A549 treated with Mapracorat at 1 μM for 4 hours (cell line): ENCODE measurements at places on chromosomes 6 and 20. TPM values are rescaled to one million over a fixed set of nuclear protein-coding genes. Genes with fewer than 3 reads are reported as not detected.

Gene TBC1D7
- 26.2 to 29.7 TPM (median 28.4 TPM) in 5 replicates for total RNA-seq

Gene ARMH2
- total RNA-seq = not detected in 5 replicates

Gene ASIP
- total RNA-seq = not detected in 5 replicates

Gene CENPW
- total RNA-seq = 38.1 to 46.9 TPM (median 44.1 TPM) in 5 replicates

Gene EMILIN3
- total RNA-seq = 0.30 to 0.63 TPM (median 0.43 TPM) in 5 replicates

Gene BPIFB1
- total RNA-seq = 0.10 to 0.17 TPM in 2 of 5 replicates, not detected in the others

Gene CCM2L
- total RNA-seq = 0.27 to 0.61 TPM (median 0.35 TPM) in 5 replicates

Gene C6orf141
- total RNA-seq = 9.7 to 13.3 TPM (median 11.2 TPM) in 5 replicates

Gene PRRT1
- total RNA-seq = 0.33 to 1.5 TPM (median 0.63 TPM) in 5 replicates

Gene DSP
- 33.2 to 49.8 TPM (median 44.1 TPM) in 5 replicates for total RNA-seq
